ENCODE measurements at places on chromosomes 6 and 20.

- no peak for DNase-seq
Measured at GRCh38 chr6:129680633-129681032, 29.3 kb downstream of the ARHGAP18 start.

DNA sequence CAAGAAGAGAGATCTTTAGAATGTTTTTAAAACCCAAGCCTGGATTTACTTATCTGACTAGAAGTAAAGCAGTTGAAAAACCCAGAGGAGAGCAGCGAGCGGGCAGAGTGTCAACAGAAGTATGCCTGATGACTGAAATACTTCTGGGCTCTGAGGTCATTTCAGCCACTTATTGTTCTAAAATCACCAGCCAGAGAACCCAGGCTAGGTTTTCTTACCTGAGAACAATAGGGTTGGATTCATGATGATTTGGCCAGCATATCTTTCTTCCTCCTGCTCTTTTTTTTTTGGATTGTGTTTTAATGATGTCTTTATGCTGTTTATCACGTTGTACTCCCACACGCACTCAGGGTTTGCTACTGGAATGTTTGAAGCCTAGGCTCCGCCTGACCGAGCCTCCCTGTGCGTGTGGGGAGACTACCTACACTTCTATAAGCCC, 63.0 kb upstream of the KIF25 start:
- DNase-seq: no peak

DNA sequence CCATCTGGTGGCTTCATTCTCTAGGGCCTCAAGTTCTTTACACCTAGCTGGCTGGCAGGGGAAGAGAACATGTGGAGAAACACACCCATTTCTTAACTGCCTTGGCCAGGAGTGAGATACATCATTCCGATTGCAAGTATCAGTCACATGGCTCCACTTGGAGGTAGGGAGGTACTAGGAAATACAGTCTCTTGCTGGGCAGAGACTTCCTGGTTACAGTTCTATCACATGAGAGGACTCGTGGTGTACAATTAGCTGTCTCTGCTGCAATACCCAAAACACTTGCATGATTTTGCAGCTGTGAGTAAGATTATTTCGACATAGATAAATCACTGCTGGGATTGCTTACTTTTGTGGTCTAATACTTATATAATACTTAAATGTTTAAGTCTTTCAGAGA, 51.1 kb downstream of the GTF2H5 start:
- peak; percentile 92 for DNase-seq

GRCh38 chr6:142045380-142046278, 87.1 kb upstream of the GJE1 start:
- DNase-seq: no peak

GRCh38 chr20:17304774-17305173, 77.9 kb downstream of the PCSK2 start:
- no peak for DNase-seq

DNA sequence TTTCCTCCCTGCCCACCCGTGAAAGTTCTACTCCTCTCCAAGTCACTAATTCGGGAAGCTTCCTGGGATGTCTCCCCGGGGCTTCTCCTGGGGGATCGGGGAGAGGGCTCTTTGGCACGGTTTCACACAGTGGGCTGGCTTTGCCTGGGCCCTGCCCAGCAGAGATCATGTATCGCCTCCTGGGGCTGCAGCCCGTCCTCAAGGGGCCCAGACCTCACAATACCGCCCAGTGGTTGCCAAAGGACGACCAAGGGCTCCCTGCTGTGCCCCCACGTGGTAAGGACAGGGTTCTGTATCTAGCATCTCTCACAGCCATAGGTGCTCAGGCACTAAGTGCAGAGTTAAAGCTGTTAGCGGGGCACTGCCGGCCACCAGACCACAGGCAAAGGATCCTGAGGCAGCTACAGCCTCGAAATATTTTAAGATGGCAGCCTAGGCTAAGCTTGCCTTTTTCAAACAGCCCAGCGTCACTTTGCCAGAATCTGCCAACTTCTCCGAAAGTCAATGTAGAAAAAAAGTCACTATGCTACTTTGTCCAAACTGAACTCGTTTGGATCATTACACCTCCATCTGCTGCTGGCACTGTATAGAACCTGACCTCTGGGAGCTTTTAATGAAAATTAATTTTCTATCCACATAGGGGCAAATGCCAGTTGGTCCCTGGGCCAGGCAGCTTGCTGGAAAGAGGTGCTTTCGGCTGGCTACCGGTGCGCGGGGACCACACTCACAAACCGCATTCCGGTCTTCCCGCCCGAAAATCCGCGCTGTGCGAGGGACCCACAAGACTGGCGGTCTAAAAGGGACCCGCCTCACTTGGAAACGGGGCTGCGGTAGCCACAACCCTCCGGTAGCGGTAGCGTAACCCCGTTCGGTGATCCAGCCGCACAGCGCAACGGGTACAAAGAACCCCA, 1.3 kb upstream of the NNAT start:
- no peak for DNase-seq

DNA sequence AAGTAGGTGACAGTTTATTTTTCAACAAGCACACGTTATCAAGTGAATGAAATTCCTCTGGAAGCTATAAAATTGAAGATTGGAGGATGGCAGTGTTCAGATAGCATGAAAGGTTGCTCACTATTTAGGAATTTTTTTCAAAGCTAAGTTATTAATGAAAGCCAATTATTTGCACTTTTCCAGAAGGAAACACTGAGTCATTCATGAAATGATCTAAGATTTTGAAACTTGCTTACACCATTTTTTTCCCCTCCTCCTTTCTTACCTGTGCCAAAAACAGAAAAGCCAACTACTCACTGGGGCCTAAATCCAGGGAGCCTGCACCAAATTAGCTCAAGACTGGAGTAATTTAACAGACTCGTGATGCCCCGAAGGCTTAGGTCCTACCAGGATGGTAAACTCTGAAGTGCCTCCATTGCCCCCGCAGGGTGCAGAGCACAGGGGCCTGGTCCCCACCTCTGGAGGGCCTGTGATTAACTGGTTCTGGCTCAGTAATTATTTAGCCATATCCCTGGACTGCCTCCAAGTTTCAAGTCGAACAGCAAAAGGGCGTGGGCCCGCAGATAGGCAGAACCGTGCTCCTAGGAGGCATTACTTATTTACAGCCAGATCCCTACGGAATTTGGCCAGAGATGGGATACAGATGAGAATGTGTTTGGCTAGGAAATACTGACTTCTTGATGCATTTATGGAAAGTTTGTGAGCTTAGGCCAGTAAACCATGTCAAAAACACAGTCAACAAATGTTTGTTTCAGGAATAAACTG, 28.0 kb upstream of the ZNF217 start:
- DNase-seq: no peak

DNA sequence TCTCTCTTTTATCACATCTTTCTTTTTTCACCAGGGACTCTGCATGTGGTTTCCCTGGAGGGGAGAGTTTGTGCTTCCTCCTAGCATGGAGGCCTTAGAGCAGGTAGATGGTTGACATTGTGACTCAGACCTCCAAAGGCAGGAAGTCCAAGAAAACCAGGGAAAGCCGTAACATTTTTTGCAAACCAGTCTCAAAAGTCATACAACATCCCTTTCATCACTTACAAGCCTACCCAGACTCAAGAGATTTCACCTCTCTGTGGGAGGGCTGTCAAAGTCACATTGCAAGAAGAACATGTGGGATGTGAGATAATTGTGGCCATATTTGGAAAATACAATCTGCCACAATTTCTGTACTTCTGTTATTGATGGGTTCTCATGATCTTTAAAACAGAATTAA, 46.2 kb downstream of the SNRNP48 start:
- no peak for DNase-seq

DNA sequence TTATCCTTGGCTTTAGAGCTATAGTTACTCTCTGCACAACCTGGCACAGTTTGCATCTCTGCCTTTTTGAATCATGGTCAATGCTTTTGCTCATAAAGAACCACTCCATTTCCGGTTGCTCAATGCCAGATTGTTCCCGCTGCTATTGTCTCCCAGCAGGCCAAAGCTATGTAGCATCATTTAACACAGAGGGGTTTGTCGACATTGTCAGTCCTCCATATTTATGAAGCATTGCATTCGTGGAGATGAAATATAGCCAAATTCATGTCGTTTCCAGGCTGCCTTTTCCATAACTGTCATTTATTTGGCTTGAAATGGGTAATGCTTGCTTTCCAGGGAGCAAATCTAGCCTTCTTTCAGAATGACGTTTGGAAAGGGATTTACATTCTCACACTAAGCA, 598.8 kb downstream of the EPHA7 start:
- no peak for DNase-seq

GRCh38 chr6:147071776-147072175, 132.4 kb upstream of the STXBP5 start:
- no peak for DNase-seq

GRCh38 chr6:4564801-4565271, 211.4 kb upstream of the CDYL start:
- DNase-seq: no peak

- DNase-seq: no peak
Measured at GRCh38 chr6:64591676-64592036, 956.1 kb downstream of the PHF3 start.

GRCh38 chr20:17916433-17916891, 52.1 kb downstream of the SNX5 start:
- DNase-seq: no peak

DNA sequence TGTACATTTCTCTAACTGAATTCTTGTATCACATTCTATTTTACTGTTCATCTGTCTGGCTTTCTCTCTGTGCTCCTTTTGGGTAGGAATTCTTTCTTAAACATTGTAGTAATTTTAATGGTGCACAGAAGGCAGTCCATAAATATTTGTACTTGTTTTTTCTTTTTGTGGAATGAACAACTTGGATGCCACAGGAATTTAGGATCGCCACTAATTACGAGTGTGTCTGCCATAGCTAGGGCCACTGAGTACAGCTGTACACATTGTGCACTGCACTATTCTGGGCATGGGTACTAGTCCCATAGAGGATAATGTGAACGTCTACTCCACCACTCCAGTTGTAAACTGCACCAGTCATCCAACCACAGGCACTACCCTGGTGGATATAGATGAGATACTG, 39.3 kb upstream of the TMEM200A start:
- peak; percentile 54 for DNase-seq

GRCh38 chr6:37391120-37391519, 37.3 kb downstream of the RNF8 start:
- DNase-seq: no peak

GRCh38 chr6:130775411-130776012, 51.7 kb upstream of the SMLR1 start:
- no peak for DNase-seq

DNA sequence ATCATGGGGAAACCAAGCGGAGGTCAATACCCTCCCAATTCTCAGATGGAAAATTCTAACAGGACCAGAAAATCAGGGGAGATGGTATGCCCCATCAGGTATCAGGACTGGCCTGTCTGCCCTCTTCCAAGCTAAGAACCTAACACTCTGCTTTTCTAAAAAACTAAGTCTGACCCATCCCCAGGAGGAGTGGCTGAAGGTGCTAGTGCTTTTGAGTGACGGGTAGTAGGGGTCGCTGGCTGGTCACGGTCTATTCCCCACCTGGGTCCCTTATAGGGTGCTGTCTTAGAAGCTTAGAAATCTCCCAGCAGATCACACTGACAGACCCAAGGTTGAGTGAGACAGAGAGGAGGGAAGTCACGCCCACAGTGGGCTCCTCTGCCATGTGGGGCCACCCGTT, 9.6 kb downstream of the ABHD16A start:
- no peak for DNase-seq

GRCh38 chr6:32329141-32329540, 42.6 kb downstream of the TSBP1 start:
- DNase-seq: no peak

GRCh38 chr6:153003366-153003690, 819 bp upstream of the MTRF1L start:
- no peak for DNase-seq

DNA sequence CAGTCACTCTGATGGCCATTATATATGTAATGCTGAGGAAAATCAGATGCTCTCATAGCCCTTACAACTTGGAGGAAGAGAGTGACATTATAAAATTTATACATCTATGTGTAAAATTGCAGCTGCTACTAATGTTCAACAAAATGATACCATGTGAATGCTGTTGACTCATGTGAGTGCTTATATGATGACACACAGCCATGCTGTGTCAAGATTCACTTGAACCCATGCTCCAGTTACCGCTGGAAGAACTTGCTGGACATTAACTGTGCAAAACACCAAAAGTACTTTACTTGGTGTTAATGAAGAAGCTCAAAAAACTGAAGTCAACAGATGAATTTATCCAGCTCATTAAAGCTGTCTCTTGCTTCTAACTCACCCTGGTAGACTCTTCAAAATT, 318.9 kb upstream of the PLCB4 start:
- DNase-seq: no peak

GRCh38 chr6:148426317-148426977, 83.8 kb downstream of the SASH1 start:
- no peak for DNase-seq

DNA sequence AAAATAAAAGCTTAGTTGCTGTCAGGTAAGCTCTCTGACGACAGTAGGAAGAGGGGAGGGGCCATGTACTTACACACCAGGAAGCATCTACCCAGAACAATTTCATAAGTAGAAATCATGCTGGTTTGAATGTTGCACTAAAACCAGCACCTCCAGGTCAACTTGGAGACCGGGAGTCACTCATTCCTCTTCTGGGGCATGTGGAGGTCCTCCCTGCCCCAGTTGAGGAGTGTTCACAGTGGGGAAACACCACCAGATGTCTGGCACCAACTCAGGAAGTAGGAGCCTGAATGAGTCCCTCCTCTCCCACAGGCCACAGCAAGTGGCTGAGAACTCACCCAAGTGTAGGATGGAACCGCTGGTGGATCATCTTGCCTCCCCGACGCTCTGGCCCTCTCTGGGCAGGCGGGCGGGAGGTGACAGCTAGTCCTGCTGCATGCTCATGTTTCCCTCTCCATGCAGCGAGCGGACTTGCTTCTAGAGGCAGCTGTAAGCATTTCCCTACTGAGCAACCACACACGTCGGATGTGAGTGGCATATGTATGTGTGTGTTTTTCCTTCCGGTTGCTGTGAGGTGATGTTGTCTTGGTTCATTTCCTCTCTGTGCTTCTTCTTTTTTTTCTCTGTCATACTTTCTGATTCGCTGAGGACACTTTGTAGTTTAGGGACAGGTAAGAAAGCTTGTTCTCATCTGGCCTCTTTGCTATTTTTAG, 149.5 kb upstream of the NEDD9 start:
- no peak for DNase-seq

DNA sequence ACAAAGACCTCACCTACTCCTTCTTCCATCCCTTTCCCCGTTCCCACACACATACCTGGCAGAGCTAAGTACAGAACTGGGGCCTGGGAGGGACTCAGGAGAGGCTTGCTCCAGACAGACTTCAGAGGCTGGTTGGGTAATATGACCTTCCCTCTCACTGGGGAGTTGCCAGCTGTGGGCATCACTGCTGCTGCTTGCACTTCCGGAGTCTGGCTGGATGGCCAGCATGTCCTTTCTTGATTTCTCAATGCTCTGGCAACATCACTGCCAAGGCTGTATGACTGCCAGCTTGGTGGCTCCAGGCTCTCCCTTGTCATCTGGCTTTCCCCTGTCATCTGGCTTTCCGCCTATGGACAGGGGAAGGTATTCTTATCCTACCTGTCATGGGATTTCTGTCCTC, 47.8 kb downstream of the CDH22 start:
- DNase-seq: no peak

GRCh38 chr6:88983532-88983931, 20.1 kb upstream of the RNGTT start:
- no peak for DNase-seq

- DNase-seq: no peak
Measured at GRCh38 chr20:10022625-10023024, 12.2 kb upstream of the ANKEF1 start.

Measured in AG04449 (cell line).